ENCODE measurements at places on chromosomes 11 and 22. TPM values are rescaled to one million over a fixed set of nuclear protein-coding genes. Genes with fewer than 3 reads are reported as not detected.

DNA sequence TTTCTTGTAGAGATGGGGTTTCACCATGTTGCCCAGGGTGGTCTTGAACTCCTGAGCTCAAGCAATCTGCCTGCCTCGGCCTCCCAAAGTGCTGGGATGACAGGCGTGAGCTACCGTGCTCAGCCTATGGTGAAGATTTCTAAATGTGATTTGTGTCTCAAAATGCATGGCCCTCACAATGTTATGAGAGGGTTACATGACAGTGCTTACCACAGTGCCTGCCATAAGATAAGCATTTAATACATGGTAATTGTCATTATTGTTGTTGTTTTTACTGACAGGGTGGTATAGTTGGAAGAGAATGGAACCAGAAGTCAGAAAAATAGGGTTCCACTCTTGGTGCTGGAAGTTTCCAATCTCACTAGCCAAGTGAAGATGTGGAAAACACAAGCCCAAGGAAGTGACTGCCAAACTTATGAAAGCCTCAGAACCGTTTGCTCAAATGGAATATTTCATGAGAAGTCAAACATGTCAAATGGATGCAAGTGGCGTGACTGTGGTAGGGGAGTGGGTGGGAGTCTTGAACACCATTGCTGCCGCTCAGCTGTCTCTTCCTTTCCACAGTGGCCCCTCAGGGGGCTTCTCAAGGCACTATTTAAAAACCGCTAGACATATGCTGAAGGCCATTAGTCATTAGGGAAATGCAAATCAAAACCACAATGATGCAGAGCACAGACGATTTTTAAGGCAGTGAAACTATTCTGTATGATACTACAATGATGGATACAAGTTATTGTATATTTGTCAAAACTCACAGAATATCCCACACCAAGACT lies 29.1 kb upstream of the LMO2 start:
- ATAC-seq, result no peak

- no peak for ATAC-seq
These were observed 5.4 kb upstream of the MTMR3 start for GRCh38 chr22:29877620-29878019.

GRCh38 chr11:128472128-128473089 lies 114.9 kb downstream of the ETS1 start:
- peak; percentile 74 for ATAC-seq

GRCh38 chr11:24637520-24637919 lies 140.7 kb downstream of the LUZP2 start:
- no peak for ATAC-seq

DNA sequence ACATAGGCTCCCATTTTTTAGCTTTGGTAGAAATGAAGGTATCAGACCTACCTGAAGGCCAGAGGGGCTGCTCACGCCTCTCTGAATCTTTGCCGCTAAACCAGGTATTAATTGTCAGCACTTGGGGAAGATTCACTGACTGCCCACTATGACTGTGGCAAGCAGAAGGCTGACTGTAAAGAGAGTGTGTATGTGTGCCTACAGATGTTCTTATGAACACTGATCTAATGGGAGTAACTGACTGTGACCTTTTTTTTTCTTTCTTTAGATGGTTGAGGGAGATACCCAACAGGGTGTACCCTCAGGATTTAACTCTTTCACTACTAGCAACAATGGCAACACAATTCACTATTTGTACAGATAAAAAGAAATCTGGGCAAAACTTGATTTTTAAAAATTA lies at the start of gene RAG2:
TSS of gene RAG2 (minus strand) at position 186 of the 400 bp plus-strand sequence. CDS start 4,068 bp downstream, outside the sequence.
- no peak for ATAC-seq

DNA sequence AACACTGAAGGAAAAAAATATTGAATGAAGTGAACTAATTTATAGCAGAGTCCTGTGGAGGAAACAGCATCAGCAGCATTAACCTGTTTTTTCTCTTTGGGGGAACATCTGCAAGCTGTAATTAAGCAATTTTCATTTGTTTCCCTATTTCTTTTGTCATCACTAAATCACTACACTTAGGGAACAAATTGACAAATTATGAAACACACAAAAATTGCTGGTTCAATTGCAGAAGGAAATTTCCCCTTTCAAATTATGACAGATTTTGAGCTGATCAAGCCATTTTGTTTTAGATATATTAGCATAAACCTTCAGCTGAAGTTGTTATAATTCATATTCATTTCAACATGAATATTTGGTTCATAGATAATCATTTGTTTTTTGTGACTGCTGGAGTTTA lies 22.2 kb upstream of the RAG2 start:
- no peak for ATAC-seq

DNA sequence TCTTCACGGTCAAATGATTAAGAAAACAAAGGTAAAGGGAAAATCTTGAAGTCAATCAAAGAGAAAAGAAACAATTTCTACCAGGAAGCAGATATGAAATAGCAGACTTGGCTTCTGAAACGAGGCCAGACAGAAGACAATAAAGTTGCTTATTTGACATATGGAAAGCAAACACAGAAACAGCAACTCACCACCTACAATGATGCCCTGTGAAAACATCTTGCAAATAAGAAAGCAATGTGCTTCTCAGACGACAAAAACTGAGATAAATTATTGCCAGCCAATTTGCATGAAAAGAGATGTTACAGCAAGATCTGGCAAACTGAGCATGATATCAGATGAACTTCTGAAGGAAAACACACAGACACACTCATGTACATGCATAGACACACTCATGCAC lies 45.9 kb upstream of the CTSC start:
- ATAC-seq, result no peak

GRCh38 chr11:118691926-118692830 lies 12.7 kb upstream of the TREH start:
- ATAC-seq, result peak; percentile 41

DNA sequence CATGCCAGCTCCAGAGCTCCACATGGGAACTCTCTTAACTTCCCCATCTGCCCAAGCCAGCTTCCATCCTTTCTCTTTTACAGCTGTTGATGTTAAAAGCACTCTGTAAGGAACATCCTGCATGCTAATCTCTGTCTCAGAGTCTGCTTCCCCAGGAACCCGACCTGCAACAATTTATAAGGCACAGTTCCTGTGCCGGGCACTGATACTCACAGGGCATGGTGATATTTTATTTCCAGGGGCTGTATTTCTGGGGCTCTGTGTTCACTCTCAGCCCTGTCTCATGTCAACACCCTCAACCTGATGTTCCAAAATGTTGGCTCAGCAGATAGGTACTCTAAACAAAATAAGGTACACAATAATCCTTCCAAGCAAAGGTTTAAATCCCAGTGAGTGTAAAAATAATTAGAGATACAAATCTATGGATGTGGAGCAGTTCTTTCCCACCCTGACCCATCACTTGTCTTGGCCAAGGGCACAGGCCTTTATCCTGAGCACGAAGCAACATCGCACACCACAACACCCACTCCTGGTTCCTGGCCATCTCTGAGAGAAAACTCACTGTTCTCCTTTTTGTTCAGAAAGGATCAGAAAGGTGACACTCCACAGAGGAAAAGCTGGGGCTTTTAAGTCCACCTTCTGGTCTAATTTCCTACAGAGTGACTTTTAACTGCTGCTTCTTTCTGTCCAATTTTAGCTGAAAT lies 44.8 kb upstream of the C11orf87 start:
- no peak for ATAC-seq

Gene KRTAP5-11
- not detected for total RNA-seq

Gene GTSE1
- total RNA-seq, result 62.1 TPM

DNA sequence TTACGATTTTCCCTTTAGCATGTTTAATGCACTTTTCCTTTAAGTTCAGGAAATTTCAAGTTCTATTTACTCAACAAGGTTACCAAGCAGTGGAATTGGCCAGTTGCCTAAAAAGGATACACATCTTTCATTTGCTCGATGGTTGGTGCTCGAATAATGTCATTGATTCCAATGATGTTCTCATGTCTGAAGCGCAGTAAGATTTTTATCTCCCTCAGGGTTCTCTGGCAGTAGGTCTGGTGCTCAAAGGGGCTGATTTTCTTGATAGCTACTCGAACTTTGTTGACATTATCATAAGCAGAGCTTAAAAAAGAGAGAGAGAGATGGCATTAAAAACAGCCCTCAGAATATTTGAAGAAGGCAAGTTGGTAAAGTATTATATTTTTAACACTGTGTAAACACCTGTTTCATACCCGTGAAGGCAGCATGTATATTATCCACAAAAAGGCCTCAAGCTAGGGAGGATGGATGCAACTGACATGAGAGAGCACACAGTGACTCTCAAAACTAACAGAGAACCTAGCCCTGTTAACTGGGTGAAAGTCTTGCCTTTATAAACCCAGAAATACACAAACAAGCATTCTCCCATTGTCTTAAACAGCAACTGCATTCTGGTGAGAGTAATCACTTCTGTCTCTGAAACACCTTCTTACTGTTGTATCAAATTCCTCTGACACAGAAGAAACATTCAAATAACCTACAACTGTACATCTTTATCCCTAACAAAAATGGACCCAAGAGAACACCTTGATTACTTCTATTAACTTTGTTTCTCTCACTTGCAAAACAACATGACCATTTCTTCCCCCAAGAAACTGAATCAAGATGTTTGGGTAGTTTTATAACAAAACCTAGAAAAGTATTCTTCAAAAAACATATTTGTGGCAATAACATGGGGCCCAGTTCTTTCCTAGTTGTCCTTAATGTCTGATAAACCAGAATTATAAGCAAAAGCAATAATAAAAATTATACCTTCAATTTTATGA lies 59.6 kb downstream of the MAPK1 start:
- no peak for ATAC-seq

- no peak for ATAC-seq
These were observed 33.9 kb downstream of the ENDOD1 start for GRCh38 chr11:95123556-95123955.

Gene MS4A6A
- total RNA-seq, result not detected

- ATAC-seq, result no peak
These were observed 127.2 kb upstream of the B3GAT1 start for GRCh38 chr11:134539285-134539684.

DNA sequence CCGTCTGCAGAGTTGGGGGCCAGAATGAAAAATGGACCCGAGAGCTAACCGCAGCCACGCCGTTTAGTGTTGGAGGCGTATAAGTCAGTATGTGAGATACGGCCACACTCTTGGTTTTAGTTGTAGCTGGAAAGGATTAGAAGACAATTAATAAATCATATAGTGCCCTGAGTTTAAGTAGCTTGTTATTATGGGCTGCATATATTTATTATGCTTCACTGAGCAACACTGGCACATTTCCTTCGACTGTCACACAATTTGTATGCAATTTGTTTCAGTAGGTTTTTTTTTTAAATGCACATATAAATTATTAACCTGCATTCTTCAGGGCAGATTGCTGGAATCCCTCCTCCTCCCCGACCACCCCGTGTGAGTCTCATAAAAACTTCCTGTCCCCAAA lies 56.9 kb downstream of the PKNOX2 start:
- ATAC-seq, result no peak

GRCh38 chr11:120676991-120677390 lies 165.4 kb downstream of the GRIK4 start:
- no peak for ATAC-seq

DNA sequence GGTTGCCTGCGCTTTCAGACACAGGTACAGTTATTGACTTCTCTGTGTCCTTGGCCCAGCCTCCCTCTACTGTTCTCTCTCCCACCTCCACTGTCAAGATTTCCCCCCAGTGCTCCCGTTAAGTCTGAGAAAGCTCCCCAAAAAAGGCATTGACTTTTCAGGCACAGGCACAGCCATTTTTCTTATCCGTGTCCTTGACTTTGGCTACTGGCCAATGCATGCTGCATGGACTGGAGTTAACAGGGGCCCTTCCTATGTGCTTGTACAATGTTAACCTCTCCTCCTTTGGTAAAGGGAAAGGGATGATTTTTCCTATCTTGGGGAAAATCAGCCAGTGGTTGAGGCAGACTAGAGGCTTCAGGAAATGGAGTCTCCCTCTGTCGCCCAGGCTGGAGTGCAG lies 4.3 kb downstream of the APOL5 start:
- ATAC-seq, result no peak

All from activated T-helper 17 cell treated with anti-CD3 and anti-CD28 coated beads, Interleukin-2, amount 50 U/mL, for 72 hours (primary cell).